LoVo (cell line): ENCODE measurements at places on chromosomes 1 and 21.
A peak's percentile ranks its signal among the peaks of the same experiment; 100 is the strongest.

GRCh38 chr1:82849460-82849859, 1048.7 kb downstream of the ADGRL2 start:
- DNase-seq = no peak

DNA sequence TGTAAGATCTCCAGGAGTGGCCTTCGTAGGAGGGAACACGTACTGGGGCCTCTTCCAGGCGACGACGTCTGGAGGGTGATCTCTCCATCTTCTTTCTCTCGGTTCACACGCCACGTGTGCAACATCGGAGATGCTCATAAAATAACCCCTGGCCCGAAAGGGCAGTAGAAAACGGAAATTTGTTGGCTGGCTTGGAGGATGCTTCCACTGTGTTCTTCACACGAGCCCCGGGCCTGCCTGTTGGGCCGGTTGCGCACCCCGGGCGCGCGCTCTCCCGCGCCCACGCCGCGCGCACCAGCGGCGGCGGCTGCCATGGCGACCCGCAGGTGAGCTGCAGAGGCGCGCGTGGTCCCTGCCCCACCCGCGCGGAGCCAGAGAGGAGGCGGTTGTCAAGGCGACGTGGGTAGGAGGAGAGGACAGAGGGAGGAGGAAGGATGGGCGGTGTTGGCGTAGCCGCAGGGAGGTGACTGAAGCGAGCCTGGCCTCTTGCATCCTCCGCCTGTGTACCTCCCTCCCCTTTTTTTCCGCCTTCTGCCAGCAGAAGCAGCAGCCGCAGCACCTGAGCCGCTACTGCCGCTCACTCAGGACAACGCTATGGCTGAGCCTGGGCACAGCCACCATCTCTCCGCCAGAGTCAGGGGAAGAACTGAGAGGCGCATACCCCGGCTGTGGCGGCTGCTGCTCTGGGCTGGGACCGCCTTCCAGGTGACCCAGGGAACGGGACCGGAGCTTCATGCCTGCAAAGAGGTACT, at the start of gene ELAPOR1:
Gene ELAPOR1 (plus strand): TSS at position 526 of the 752 bp plus-strand sequence. CDS start 69 bp downstream, at position 595.
- DNase-seq = no peak

GRCh38 chr1:231584117-231584516, 42.5 kb upstream of the DISC1 start:
- peak; percentile 19 for DNase-seq

DNA sequence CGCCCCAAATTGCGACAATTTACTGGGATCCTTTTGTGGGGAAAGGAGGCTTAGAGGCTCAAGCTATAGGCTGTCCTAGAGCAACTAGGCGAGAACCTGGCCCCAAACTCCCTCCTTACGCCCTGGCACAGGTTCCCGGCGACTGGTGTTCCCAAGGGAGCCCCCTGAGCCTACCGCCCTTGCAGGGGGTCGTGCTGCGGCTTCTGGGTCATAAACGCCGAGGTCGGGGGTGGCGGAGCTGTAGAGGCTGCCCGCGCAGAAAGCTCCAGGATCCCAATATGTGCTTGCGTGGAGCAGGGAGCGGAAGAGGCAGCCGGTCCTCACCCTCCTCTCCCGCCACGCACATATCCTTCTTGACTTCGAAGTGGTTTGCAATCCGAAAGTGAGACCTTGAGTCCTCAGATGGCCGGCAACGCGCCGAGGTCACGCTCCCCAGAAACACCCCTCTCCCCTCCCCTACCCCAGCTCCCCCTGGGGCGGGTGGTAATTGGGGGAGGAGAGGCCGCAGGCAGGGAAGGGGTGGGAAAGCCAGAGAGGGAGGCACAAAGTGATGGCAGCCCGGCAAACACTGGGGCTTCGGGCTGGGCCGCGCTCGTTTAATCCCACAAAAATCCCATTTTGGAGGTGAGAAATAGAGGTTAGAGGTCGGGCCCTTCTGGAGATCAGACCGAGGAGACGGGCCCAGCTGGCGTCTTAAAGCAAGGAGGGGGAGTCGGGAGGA, 6.2 kb downstream of the SIM2 start:
- DNase-seq = no peak

DNA sequence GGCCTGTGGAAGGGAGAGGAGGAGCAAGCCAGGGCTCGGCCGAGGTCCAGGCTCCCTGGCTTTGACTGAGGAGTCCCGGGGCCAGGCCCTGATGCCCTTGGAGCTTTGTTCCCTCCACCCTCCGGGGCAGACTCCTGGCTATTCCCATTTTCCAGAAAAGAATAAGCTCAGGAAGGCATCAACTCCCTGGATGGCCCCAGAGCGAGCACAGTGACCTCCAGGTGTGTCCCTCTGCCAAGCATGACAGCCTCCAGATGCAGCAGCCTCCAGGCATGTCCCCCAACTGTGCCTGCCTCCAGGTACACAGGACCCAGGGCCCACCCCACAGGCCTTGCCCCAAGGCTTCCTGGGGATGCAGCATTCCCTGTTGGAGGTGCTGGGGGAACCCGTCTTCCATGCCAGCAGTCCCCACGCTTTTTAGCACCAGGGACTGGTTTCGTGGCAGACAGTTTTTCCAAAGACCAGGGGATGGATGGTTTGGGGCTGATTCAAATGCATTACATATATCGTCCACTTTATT, 15.7 kb upstream of the ARHGEF16 start:
- no peak for DNase-seq
